ENCODE measurements at places on chromosomes 3 and 15.

DNA sequence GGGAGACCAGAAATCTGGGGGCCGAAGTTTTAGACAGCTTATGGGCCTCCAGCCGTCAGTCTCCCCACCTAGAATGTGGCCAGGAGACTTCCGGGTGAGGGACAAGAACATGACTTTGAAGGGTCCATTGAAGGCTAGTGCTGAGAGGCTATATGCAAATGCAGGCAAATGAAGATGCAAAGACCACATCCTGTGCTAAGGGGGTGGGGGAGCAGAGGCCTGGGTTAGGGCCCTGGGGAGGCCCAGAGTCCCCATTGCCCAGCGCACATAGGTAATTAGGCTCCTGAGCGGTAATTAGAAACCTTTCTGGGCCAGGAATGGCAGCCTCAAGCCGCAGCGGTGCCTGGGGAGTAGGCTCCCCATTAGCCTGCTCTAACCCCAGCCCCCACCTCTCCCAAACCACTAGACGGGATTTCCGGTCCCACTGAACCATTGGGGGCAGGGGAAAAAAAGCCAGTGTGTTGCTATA lies 6.8 kb downstream of the CSK start:
- no peak for DNase-seq

DNA sequence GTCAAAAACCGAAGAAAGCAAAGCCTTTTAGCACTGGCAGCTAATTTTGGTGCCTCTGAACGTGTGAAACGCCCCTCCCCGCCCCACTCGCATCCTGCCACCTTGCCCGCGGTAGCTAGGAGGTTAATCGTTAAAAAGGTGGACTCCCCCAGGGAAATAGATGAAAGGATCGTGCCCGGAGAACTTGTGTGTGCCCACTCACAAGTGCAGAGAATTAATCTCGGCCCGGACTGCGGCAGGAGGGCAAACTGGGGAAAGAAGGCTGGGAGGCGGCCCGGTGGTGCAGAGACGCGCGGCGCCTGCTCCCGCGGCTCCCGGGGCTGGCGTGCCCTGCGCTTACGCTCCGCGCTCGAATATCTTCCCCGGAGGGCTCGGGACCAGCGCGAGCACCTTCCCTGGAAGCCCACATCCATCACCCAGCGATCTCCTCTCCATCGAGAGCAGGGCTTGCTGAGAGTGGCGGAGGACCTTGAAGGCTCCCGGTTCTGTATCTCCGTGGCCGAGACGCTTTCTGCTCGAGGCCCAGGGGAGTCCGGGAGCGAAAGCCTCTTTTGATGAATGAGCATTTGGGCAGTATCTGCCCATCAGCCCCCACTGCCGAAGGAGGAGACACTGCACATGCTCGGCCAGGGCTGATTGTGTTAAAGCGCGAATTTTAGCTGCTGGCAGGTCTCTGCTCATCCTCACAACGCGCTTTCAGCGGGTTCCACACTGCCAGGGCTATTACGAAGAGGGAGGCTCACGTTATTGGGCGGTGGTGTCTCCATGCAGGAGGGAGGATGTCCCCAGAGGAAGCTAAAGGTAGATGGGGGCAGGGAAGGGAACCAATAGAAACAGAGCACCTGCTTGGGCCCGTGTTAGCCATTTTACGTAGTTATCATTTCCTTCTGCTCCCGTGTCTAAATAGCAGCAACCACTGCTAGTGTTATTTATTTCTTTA lies 1.3 kb upstream of the SPTSSB start:
- no peak for DNase-seq

DNA sequence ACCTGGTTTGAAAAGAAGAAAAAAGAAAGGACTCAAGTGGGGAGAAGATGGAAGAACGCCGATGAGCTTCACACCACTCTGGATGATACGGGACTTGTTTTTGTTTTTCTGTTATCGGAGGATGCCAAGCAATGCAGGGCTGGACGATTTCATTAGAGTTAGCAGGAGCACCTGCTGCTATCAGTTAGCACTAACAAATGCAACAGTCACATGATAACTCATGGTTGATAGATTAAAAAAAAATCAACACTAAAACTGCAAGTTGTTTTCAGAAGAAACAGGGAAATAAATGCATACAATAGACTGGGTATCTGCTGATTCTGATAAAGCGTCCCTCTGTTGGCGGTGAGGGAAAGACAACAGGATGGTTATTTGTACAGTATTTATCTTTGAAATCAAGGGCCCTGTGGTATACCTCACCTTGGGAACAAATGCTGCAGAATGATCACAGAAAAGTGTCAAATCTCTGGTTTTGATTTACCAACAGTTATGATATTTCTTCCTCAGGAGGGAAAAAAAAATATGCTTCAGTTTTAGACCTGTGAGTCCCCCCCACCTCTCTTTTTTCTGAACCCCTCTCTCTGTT lies 575.1 kb downstream of the FOXP1 start:
- no peak for DNase-seq

DNA sequence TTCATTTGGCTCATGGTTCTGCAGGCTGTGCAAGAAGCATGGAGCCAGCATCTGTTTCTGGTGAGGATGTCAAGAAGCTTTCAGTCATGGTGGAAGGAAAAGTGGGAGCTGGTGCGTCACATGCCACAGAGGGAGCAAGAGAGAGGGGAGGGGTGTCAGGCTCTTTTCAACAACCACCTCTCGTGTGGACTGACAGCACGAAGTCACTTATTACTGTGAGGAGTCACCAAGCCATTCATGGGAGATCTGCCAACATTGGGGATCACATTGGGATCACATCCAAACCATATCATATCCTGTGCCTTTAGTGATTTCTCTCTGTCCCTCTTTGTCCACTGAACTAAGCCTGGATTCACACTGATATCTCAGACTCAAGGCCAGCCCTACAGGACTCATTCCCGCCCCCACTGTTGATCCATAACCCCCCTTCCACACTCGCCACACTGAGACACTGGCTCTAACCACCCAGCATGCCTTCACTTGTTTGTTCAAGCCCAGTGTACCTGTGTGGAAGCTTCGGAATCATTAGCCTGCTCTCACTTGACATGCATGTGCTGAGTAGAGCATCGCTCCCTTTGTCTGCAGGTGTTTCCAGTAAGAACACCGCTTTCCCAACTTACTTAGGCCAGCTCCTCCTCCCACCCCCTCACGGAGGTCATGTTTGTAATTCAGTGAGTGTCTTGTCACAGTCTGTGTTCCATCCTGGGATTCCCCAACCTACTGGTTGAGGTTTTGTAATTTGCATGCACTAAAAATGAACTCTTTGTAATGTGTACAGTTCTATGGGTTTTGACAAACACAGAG lies 132.2 kb downstream of the KLF13 start:
- no peak for DNase-seq

- DNase-seq: no peak
Measured at GRCh38 chr3:11713171-11713570, 69.5 kb upstream of the VGLL4 start.

DNA sequence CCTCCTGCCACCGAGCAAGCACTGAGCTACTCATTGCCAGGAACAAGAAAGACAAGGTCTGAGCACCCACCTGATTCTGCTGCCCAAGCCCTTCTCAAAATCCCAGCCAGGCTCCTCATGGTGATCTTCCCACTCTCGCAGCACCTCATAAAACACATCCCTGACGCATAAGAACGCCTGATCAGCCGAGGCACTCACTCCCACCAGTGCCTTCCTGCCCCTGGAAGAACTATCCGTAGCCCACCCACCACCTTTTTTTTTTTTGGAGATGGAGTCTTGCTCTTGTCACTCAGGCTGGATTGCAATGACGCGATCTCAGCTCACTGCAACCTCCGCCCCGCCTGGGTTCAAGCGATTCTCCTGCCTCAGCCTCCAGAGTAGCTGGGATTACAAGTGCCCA lies 3.9 kb downstream of the CDAN1 start:
- no peak for DNase-seq

- no peak for DNase-seq
Measured at GRCh38 chr15:85725564-85725963, 69.2 kb downstream of the KLHL25 start.

DNA sequence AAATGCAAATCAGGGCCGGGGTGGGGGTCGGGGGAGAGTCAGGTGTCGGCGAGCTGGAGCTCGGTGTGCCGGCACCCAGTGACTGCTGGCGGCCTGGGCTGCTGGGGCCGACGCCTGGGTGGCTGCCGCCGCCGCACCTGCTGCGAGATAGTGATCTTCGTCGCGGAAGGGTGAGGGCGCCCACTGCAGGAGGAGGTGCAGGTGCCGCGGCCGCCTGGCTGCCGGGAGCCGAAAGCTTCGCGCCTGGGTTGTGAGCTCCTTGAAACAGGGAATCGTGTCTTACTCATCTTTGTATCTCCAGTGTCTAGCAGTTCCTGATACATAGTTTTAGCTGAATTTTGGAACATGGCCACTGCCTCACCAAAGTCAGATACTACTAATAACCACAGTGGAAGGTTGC lies 64.0 kb upstream of the CPOX start:
- no peak for DNase-seq

DNA sequence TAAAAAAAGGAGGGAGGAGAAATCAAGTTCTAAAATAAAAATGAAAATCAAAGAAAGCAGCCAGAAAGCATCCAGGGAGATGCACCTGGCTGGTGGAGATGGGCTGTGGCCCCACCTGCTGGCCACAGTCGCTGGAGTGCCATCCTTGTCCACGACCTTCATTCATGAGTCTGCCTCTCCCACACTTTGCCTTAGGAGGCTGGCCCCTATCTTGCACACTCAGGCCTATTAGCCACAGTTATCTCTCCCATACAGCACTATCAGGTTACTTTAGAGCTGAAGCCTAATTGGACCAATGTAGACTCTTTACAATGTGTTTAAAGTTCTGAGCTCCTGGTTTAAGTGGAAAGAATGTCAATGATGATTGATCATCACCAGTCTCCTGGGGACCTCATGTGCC lies 392.0 kb upstream of the RORA start:
- no peak for DNase-seq

DNA sequence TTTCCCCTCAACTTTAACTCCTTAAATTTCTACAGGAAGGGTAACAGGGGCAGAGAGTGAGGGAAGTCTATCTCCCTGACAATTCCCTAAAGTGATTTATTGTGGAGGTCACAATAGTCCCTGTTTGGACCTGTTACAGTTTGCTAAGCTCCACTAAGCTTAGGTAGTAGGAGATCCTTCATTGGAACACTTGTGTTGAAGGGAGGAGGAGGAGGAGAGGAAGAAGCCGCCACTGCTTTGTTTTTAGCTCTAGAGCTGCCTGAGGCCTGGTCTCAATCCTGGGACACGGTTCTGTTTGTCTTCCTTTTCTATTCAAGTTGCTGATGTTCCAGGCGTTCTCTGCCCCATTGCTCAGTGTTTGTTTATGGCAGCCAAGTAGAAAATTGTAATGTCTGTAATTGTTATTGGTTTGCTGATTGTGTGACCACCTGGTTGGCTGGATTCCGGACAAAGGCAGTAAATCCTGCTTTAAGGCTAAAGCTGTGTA lies 48.4 kb downstream of the HES1 start:
- no peak for DNase-seq

GRCh38 chr3:119238363-119238762 lies 2.3 kb downstream of the B4GALT4 start:
- DNase-seq: no peak

- peak; percentile 25 for DNase-seq
Measured at GRCh38 chr3:48400824-48401433, 28.9 kb downstream of the FBXW12 start.

DNA sequence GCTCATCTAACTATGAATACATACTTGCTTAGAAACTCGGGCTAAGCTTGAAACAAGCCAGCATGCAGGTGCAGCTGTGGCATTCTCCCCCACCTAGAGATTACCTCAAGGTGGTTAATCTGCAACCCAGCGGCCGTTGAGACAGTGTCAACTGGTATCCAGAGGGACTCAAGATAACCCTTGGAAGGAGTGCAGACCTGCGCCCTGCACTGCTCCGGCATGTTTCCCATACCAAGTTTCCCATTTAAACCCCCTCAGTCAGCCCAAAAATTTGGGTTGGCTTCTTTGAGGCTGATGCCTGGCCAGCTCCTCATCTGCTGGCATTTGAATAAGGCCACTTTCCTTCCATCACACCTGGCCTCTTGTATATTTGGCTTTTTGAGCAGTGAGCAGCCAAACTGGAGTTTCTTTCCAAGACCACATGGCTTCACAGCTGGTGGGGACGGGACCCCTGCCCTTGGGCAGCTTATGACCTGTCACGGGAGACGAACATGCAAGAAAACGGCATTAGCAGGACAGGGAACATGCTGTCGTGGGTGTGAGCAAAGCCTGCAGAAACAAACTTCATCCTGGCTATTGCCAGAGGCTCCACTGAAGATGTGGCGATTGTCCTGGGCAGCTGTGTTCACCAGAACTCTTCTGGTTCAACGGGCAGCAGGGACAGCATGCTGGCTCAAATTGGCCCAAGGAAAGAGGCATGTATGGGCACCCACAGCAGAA lies 98.2 kb downstream of the PLXNA1 start:
- no peak for DNase-seq

DNA sequence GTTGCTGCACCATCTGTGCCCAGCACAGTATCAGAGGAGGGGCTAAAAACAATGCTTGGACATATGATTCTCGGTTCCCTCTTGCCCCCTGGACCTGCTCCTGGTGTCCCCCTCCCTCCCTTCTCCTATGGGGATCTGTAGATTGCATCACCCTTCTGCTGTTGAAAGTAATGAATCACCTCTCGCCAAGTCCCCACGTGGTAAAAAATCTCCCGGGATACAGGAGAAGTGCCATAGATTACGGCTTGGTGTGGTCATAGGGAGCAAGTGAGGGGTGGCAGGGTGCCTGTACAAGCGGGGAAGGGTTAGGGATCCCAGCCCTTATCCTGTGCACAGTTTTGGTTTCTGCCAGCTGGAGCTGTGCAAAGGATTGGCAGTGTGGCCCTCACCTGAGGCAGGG lies 37.7 kb downstream of the AMOTL2 start:
- DNase-seq: no peak

DNA sequence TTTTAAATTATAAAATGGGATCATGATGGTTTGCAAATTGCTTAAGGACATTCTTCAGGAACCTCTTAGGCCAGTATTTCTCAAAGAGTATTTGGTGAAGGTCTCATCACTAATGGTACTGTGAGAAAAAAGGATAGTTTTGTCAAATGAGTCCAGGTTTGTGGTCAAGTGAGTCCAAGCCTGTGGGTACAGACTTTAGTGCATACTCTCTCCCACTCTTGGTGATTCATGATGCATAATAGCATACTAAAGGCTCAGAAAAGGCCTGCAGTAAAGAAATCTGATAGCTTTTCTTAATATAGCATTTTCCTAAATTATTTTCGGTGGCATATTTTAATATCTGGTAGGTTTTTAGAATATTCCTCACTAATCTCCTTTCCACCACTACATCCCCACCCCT lies 20.0 kb downstream of the BOC start:
- no peak for DNase-seq

GRCh38 chr3:39434574-39434973 lies 28.1 kb downstream of the RPSA start:
- no peak for DNase-seq

- DNase-seq: no peak
Measured at GRCh38 chr3:61674596-61674995, 113.2 kb downstream of the PTPRG start.

- DNase-seq: no peak
Measured at GRCh38 chr15:49650676-49651075, 29.8 kb downstream of the DTWD1 start.

- DNase-seq: no peak
Measured at GRCh38 chr3:193080821-193081365, 160.1 kb upstream of the PLAAT1 start.

GRCh38 chr3:184570489-184570888 lies 8.9 kb downstream of the EPHB3 start:
- no peak for DNase-seq

- no peak for DNase-seq
Measured at GRCh38 chr3:197736010-197736490, 654 bp downstream of the RUBCN start.

- DNase-seq: no peak
Measured at GRCh38 chr3:67045711-67046465, 47.8 kb downstream of the KBTBD8 start.

Measured in GM04504 (cell line).